Colonic mucosa (tissue), 4 donors: ENCODE measurements at places on chromosomes 2 and 18.

DNA sequence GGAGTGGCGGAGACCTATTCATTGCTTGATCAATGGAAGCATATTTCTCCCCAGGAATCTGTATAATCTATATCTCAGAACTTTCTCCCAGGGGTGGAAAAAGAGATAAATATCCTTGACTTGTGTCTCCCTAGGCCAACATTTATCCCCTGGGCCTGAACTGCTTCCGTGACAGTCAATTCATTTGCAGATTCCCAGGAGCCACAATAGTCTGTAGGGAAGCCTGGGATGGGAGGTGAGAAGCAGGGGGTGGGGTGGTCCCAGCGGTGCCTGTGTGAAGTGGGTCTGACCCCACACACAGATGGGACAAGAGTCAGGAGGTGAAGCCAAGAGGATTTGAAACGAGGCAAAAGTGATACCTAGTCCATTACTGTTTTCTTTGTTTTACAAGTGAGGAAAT is 166.8 kb downstream of the DPP10 start:
- no peak overlapping the region for H3K4me3 ChIP-seq
- no peaks in the 10 kb centered on the region for H3K27me3 ChIP-seq
- no peaks in the 10 kb centered on the region for H3K4me1 ChIP-seq
- H3K27ac ChIP-seq = no peak overlapping the region
- no peaks in the 10 kb centered on the region for H3K36me3 ChIP-seq
- DNase-seq = no peak

DNA sequence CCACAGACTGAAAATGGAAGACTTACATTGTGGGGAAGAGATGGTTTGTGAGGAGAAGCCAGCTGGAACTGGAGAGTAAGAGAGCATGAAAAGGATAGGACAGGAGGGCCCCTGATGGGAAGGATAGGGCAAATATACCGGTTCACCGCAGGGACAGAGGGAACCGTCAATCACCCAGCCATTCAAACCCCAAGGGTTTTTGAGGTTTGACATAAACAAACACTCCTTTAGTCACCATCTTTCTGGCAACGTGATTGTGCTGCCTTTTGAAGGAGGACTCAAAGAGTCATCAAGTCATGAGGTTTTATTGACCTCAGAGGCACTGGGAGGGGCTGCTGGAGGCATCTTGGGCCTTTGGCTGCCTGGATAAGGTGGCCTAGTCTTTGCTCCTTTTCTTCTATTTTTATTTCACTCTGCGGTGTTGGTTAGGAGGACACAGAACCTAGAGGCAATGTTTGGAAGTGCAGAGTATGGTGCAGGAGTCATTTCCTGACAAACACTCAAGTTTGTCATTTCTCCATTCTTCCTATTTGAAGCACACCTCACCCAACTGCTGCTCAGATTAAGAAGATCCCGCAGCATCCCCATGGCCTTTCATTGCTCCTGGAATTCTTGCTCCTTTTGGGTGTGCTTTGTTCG is 487.3 kb upstream of the SPRED2 start:
- H3K4me1 ChIP-seq = no peaks in the 10 kb centered on the region
- no peaks in the 10 kb centered on the region for H3K27me3 ChIP-seq
- no peak for DNase-seq
- no peaks in the 10 kb centered on the region for H3K36me3 ChIP-seq
- no peak overlapping the region for H3K4me3 ChIP-seq

GRCh38 chr2:217517402-217517801 is 485.4 kb downstream of the TNS1 start:
- DNase-seq = no peak
- no peak overlapping the region for H3K4me3 ChIP-seq
- H3K27ac ChIP-seq = no peak overlapping the region
- H3K36me3 ChIP-seq = no peaks in the 10 kb centered on the region
- H3K4me1 ChIP-seq = no peaks in the 10 kb centered on the region
- no peaks in the 10 kb centered on the region for H3K27me3 ChIP-seq

DNA sequence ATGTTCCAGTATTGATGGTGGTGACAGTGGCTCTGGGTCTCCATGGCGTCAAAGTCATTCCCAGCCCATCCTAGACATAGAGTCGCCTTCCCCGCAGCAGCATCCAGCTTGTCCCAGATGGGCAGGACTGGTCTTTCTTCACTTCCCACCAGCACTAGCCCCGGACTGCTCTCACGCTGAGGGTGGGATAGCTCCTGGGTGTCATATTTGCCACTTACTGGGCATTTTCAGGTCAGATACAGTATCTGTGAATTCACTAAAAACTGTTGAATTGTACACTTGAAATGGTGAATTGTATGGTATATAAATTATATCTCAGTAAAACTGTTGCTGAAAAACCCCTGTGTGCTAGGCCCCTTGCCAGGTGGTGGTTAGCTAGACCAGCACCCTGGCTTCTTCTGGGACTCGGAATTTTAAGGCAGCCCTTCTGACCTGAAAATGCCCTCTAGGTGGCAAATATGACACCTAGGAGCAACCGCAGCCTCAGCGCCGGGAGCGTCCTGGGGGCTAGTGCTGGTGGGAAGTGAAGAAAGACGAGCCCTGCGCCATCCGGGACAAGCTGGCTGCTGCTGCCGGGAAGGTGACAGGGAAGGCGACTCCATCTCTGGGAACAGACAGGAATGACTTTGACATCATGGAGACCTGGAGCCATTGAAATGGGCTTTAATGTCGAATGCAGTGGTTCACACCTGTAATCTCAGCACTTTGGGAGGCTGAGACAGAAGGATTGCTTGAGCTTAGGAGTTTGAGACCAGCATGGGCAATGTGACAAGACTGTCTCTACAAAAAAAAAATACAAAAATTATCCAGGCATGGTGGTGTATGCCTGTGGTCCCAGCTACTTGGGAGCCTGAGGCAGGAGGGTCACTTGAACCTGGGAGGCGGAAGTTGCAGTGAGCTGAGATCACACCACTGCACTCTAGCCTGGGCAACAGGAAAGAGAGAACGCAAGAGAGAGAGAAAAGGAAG is 56.2 kb downstream of the DDX1 start:
- no peak for DNase-seq
- H3K36me3 ChIP-seq = no peaks in the 10 kb centered on the region
- H3K4me1 ChIP-seq = no peaks in the 10 kb centered on the region
- H3K4me3 ChIP-seq = no peak overlapping the region
- no peaks in the 10 kb centered on the region for H3K27me3 ChIP-seq
- H3K27ac ChIP-seq = no peak overlapping the region

GRCh38 chr2:219125886-219126270 is 34.7 kb downstream of the NHEJ1 start:
- peaks cover 17% of the 10 kb centered on the region for H3K4me1 ChIP-seq
- no peak for DNase-seq
- no peak overlapping the region for H3K4me3 ChIP-seq
- no peaks in the 10 kb centered on the region for H3K36me3 ChIP-seq
- peak overlapping the region; percentile 81 for H3K27ac ChIP-seq

- H3K27ac ChIP-seq = no peak overlapping the region
- DNase-seq = no peak
These were observed 225.4 kb upstream of the SMAD2 start for GRCh38 chr18:48155856-48156255.

DNA sequence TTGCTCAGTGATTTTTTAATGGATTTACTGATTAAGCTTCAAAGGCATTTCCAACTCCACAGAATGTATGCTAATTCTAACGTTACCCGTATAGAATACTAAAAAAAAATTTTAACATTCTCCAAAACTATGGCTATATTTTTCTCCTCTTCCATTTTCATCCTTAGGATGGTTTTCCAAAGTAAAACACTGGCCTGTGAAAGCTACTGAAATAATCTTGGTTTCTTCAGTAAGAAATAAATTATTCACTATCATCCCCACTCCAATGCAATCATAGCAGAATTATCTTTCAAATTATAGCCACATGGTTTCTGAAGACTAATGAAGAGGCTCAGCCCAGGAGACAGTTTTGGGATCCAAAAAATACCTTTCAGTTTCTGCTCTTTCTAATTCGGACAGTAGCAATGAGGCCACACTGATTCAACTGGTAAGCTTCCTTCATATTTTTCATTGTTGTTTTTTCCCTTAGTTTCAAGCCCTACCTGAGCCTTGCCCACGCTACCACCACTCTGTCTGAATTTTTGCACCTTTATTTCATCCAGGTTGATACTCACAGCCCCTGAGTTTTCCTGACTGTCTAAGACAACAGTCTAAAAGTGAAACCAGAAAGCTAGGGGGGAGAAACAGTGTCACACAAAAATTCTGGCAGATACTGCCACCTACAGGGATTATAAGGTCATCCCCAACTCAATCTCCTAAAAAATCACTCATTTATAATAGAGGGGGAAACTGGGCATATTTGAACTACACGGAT is 887.9 kb downstream of the NRXN1 start:
- no peaks in the 10 kb centered on the region for H3K36me3 ChIP-seq
- H3K27ac ChIP-seq = no peak overlapping the region
- no peak for DNase-seq
- no peaks in the 10 kb centered on the region for H3K27me3 ChIP-seq

GRCh38 chr18:31447530-31448191 is at the start of gene DSG3:
DSG3 (plus strand) TSS chr18:31447741; CDS start chr18:31447878, 137 bp downstream.
- no peak for DNase-seq
- no peaks in the 10 kb centered on the region for H3K4me1 ChIP-seq
- H3K36me3 ChIP-seq = no peaks in the 10 kb centered on the region
- H3K27me3 ChIP-seq = no peaks in the 10 kb centered on the region
- H3K27ac ChIP-seq = no peak within 1 kb of the TSS
- no peak within 1 kb of the TSS for H3K4me3 ChIP-seq

- H3K4me3 ChIP-seq = no peak overlapping the region
- no peak overlapping the region for H3K27ac ChIP-seq
- no peaks in the 10 kb centered on the region for H3K27me3 ChIP-seq
- no peaks in the 10 kb centered on the region for H3K4me1 ChIP-seq
These were observed 30.5 kb downstream of the GALNT14 start for GRCh38 chr2:31107591-31108300.

- no peak overlapping the region for H3K4me3 ChIP-seq
- DNase-seq = no peak
- no peaks in the 10 kb centered on the region for H3K36me3 ChIP-seq
- no peak overlapping the region for H3K27ac ChIP-seq
These were observed 60.2 kb downstream of the LYPD6B start for GRCh38 chr2:149098701-149099100.

DNA sequence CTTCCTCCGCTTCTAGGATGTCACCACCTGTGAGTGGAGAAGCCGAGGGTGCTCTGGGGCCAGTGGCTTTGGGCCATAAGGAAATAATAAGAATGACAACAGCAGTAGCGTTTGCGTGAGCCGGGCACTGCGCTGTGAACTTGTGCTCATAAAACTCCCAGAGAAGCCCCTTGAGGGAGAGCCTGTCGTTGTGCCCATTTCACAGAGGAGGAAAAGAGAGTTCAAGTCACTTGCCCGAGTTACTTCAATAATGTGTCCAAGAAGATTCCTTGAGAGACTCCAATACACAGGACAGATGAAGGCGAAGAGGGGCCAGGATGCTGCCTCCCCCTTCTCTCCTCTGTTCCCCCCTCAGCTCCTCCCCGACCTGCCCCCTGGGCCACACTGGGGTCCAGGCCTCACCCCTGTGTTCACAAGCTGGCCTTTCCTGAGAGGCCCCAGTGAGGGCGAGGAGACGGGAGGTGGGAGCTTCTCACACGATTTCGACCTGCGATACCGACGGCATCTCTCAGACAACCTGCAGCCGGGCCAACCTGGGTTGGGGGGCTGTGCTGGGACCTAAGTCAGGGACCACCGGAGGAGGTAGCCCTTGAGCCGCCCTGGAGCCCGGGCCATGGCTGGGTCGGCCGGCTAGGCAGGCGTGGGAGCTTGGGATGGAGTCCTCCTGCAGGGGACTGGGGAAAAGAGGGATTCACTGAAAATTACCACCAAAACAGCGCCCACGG is 53.5 kb upstream of the UBE2F start:
- no peak overlapping the region for H3K27ac ChIP-seq
- no peaks in the 10 kb centered on the region for H3K4me1 ChIP-seq
- no peaks in the 10 kb centered on the region for H3K36me3 ChIP-seq
- H3K27me3 ChIP-seq = no peaks in the 10 kb centered on the region

DNA sequence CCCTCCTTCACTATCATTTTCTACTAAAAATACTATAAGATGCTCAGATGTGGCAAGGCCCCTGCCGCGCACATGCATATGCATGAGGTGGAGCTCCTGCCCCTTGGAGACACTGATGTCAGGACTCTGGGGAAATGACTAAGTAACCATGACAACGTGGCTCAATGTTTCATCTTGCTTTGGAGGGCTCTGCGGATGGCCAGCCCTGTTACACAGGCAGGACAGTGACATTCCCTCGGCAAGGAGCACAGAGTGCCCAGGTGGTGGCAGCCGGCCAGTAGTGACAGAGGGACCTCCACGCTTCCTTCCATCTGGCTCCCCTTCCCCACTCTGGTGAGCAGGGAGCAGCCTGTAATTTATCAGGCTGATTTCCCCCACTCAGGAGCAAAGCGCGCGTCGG is 364.1 kb downstream of the SS18 start:
- H3K27me3 ChIP-seq = no peaks in the 10 kb centered on the region
- no peak overlapping the region for H3K4me3 ChIP-seq
- H3K4me1 ChIP-seq = no peaks in the 10 kb centered on the region
- no peaks in the 10 kb centered on the region for H3K36me3 ChIP-seq

DNA sequence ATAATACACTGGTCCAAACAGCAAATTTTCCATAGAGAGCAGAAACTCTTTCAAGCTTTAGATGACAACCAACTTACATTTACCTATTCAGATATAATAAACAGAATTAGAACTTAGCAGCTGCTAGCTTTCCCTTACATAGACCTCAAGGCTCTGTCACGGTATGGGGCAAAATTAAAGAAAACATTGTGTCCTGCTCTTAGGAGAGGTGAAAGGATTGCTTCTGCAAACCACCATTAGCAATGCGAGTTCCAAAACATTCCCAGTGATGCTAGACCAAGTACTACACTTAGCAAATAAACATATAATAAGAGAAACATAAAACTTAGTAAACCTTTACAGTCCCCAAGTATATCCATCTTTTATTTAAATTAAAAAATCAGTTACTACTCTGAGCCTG is 183.3 kb downstream of the CAMKMT start:
- H3K4me1 ChIP-seq = no peaks in the 10 kb centered on the region
- no peak for DNase-seq
- no peaks in the 10 kb centered on the region for H3K27me3 ChIP-seq
- H3K27ac ChIP-seq = no peak overlapping the region

DNA sequence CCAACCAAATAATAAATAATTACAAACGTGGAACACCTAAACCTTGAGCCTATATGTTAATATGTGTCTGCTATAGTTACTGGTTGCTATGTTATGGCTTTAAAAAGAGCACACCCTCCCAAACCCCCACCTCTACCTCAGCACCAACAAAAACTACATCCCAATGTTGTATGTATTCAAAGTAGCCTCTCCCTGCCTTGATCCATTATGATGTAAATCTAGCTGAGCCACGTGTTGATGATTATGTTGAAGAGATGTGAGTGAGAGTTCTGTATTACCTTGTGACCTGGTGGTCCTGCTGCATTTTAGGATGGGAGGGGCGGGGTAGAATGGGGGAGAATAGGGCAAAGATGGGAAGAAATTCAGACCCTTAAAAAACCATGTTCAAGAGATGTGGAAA is 4.8 kb downstream of the MFSD6 start:
- peaks cover 16% of the 10 kb centered on the region for H3K4me1 ChIP-seq
- no peak overlapping the region for H3K27ac ChIP-seq
- no peaks in the 10 kb centered on the region for H3K36me3 ChIP-seq
